ENCODE measurements at places on chromosomes 6 and 20.

DNA sequence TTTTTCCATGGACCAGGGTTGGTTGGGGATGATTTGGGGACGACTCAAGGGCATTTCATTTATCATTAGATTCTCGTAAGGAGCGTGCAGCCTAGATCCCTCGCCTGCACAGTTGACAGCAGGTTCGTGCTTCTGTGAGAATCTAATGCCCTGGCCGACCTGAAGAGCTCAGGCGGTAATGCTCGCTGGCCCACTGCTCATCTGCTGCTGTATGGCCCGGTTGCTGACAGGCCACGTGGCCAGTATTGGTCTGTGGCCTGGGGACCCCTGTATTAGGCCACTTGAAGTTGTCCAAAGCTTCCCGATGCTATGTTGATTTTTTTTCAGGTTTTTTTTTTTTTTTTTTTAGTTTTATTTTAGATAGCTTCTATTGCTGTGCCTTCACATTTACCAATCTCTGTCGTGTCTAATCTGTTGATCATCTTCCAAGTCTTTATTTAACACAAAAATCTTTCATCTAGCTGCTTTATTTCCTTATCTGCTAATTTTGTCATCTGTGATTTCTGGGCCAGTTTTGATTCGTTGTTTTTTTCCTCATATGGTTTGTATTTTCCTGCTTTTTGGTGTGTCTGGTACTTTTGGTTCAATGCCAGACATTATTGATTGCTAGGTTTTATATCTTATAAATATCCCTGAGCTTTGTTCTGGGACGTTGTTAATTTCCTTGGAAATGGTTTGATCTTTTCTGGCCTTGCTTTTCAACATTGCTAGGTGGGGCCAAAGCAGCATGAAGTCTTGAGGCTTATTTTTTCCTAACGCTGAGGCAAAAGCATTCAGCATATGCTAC lies 41.1 kb downstream of the DYNLT1 start:
- DNase-seq, result no peak

DNA sequence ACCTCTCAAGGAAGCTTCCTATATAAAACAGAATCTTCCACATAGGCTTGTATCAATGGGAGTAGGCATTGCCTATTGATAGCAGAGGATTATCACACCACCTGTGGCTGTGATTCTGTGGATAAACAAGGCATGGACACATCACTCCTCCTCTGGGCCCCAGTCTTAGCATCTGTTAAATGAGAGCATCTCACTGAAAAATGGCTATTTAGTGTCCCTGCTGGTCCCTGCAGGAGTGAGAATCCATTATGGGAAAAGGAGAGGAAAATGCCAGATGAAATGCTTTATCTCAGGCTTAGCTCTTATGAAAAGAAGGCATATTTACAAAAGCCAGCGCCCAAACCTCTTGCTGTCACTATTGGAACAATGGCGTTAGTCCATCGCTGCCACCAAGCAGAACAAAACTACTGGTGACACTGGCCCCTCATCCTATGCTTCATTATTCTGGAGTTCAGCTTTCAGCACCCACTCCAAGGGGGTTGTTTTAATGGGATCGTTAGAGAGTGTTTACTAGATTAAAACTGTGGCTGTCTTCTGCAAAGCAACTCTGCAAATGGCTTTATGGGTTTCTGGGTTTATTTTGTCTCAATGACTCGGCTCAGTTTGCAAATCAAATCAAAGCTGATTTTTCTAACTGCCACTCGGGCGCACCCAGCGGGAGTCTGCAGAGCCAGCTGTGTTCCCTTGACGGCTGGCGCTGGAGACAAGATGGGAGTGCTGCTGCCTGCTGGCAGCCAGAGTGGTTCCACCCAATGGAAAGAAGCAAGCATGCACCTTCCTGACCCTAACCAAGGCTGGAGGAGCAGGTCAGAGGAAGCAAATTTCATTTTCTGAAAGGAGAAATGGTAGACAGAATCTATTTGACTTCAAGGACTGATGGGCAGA lies 658.8 kb upstream of the CHD6 start:
- no peak for DNase-seq

- DNase-seq, result no peak
These were observed 46.9 kb upstream of the SEC63 start for GRCh38 chr6:108004861-108005260.

DNA sequence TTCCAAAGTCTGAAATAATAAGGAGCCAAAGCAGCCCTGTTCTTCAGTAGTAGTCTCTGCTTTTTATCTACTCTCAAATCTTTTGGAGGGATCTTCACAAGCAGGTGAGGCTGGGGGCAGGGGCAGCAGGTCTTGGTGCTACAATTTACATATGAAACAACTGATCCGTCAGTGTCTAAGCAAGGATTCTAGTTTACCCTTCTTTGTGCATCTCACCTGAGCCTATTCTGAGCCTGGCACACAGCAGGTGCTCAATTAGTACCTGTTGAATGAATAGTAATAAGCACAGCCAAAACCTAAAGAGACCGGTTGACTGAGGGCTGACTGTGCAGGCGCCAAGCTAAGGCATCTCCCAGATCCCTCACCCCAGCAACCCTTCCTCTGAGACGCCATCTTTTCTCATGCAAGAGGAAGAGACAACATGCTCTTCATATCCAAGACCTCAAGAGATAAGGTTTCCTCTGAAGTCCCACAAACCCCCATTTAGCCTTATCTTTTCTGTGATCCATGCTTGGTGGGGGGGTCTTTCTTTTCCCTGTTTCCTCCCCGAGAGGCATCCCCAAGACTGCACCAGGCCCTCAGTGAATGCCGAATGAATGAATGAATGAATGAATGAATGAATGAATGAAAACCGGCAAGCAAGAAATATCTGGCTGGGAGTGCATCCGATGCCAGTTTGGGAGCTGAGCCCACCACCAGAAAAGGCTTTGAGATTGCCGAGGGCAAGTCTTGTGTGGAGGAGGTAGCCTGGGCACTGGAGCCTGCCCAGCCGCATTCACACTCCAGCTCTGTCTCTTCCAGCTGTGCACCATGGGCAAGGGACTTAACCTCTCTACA lies 2.9 kb upstream of the BMP7 start:
- no peak for DNase-seq

- DNase-seq, result no peak
These were observed 229.3 kb downstream of the CLIC5 start for GRCh38 chr6:45786355-45786781.

DNA sequence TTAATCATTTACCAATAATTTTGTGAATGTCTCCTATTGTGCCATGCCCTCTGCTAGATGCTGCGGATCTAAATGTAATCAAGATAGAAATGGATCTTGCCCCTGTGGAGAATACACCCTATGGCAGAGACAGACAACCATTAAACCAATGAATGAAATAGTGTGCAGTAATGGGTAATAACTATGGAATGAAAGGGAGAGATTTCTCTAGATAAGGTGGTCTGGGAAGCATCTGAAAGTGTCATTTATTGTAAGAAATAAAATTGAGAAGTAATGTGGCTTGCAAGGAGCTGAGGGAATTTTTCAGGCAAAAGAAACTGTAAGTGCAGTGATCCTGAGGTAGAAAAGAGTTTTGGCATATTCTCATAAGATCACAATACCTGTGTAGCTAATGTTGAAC lies 430.0 kb downstream of the LMBRD1 start:
- no peak for DNase-seq

DNA sequence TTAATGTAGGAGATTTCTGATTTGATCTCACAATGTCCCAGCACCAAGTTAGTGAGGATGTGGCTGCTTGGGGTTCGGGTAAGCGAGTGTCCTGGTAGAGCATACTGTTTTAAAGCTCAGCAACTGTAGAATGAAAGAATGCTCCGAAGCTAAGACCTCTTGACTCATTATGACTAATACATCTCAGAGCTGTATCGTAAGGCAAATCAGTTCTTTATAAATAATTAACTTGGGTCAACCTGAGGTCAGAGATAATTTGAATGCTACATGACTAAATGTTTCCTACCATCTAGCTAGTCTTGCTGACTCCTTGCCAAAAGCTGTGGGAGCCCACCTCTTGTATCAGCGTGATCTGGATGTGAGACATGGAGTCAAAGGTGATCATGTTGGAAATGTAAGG lies 128.8 kb upstream of the PDE7B start:
- no peak for DNase-seq

DNA sequence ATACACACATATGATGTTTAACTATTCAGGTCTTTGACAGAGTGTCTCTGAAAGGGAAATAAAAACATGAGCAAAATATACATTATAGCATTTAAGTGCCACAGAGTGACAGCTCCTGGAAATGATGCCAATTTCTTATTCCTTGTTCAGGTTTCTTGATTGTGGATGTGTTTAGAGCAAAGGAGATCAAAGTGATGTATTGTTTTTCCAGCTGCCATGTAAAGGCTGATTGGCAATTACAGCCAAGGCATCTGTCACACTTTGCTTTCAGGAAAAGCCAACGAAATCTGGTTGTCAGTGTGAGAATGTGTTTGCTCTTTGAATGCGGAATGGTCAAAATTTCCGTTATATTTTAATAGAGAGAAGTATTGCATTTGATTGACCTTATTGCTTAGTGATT lies 347.8 kb upstream of the FLRT3 start:
- DNase-seq, result no peak

- DNase-seq, result no peak
These were observed 141.0 kb downstream of the NFATC2 start for GRCh38 chr20:51401496-51401895.

DNA sequence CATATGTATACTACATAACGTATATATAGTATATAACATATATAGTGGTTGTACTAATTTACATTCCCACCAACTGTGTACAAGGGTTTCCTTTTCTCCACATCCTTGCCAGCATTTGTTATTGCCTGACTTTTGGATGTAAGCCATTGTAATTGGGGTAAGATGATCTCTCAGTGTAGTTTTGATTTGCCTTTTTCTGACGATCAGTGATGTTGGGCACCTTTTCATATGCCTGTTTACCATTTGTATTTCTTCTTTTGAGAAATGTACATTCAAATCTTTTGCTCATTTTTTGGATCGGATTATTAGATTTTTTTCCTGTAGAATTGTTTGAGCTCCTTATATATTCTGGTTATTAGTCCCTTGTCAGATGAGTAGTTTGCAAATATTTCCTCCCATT lies 11.4 kb downstream of the SYNJ2 start:
- DNase-seq, result no peak

- DNase-seq, result no peak
These were observed 9.7 kb downstream of the CNBD2 start for GRCh38 chr20:35978041-35978513.

DNA sequence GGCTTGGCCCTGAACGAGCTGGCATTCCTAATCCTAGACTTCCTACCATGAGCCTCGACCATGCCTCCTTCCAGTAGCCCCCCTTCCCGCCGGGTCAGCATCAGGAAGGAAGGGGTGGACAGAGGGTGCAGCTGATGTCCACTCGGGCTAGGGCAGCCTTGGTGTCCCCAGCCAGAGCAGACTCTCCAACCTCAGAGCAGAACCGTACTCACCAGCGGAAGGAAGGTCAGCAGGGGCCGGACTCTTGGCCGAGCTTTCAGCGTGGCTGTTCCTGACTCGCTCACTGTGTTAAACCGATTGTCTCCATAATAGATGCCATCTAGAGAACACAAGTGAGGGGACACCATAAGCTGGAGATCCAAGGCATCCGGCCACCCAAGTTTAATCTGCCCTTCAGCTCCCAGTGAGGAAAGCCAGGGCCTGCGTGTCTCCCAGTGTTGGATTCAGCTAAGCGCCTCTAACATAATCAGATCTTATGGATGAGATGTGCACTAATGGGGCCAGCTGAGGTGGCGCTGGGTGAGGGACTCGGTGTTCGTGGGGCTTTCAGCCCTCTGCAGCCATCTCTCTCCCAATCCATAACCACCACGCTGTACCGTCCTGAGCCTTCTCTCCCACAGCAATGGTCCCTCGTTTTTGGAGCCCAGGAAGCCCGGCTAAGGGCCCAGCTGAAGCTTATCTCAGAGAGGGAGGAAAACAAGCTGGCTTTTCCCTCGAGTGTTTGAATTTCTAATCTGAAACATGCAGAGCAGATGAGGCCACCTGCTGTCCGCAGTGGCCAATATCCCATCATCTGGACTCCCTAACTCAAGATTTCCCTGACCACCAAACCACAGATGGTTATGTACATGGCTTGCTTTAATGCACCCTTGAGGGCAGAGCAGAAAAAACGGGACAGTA lies 13.7 kb downstream of the C6orf132 start:
- no peak for DNase-seq

DNA sequence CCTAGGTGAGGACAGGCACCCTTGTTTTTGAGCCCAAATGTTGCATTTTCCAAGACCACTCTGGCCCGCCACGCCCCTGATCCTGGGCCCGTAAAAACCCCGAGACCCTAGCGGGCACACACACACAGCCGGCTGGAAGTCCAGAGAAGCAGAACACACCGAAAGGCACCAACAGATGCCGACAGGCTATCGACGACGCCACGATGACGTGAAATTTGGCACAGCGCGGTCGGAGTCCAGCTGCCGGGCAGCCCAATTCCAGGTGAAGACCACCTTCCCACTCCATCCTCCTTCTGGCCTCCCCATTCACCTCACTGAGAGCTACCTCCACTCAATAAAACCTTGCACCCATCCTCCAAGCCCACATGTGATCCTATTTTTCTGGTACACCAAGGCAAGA lies 34.0 kb upstream of the PNPLA1 start:
- no peak for DNase-seq

- no peak for DNase-seq
These were observed 140.9 kb downstream of the NCOA3 start for GRCh38 chr20:47642624-47643023.

DNA sequence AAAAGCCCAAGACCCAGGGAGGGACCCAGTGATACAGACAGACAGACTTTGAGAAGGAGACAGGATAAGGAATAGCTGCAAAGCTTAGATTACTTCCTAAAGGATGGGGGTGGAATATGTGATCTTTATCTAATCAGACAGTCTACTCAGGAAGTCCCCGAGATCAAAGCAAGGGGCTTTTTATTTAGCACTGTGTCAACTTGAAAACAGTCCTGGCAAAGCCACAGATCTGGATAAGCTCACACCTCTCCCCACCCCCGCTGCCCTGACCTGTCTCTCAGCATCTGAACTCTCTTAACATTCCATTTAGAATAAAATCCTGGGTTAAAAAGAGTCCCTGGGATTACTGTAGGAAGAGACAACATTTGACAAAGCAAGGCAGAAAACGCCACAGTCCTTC lies 101.5 kb downstream of the ISM1 start:
- DNase-seq, result no peak

GRCh38 chr6:162090734-162091133 lies 636.8 kb downstream of the PRKN start:
- no peak for DNase-seq

- DNase-seq, result peak; percentile 90
These were observed at the start of gene PROCR for GRCh38 chr20:35171753-35172433. Gene PROCR, plus strand, starts transcription at chr20:35172072. Its CDS starts 83 bp downstream, at chr20:35172155.

All from right atrium auricular region (tissue), 2 donors.